Activated T-helper 17 cell treated with anti-CD3 and anti-CD28 coated beads, Interleukin-2, amount 50 U/mL, for 72 hours (primary cell): ENCODE measurements at places on chromosomes 2 and 18.

DNA sequence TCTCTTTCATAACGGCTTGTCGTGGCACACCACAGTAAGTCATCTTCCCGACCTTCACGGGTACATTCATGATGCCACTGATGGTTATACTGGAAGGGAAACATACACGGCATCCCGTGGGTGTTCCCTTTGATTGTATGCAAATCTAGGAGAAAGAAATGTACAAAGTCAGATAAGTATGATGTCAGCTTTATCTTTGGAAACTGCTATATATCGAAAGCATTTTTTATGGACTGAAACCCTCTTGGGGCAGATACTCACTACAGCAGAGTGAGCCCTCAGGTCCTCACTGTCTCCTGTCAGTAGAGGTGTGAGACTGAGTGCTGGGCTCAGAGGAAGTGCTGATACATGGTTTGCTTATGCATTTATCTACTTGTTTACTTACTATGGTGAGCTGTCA, 20.4 kb downstream of the PLA2R1 start:
- ATAC-seq: peak; percentile 97

- no peak for ATAC-seq
These were observed 62.2 kb downstream of the MYOM1 start for GRCh38 chr18:3157606-3158005.

DNA sequence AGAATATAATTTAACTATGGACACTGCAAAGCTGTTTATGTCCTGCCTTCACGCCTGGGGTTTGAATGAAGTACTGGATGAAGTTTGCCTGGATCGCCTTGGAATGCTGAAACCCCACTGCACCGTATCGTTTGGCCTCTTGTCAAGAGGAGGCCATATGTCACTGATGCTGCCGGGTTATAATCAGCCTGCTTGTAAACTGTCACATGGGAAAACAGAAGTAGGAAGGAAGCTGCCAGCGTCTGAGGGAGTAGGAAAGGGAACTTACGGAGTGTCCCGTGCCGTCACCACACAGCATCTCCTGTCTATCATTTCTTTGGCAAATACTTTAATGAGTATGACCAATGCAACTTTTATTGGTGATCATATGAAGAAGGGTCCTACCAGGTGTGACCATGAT, 105.8 kb downstream of the WDR7 start:
- no peak for ATAC-seq

DNA sequence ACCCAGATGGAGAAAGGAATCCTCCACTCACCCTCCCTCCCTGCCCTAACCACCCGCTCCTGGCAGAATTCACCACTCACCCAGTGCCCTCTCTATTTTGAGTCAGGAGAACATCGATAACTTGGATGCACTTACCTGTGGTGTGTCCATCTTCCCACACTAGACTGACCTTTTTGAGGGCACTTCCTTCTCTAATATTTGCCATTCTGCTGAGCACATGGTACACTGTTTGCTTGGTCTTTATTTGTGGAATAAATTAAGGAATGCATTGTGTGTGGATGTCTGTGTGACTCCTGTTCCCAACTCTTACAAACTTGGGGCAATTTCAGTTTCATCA, 133.7 kb downstream of the ACKR3 start:
- no peak for ATAC-seq

DNA sequence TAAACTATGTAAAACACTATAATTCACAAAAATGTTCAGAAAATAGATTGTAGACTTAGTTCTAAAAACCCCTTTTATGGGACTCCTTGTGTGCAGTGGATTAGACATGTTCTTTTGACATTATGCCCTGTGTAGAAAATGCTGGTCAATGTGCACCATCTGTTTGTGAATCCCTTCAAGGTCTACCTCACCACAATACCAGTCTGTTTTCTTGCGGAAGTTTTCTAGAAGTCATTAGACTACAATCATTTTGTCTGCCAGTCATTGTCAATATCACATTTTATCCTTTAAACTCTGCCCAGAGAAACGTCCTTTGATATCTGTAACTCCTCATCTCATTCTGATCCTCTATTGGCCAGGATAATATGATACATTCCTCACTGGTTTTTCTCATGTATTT, 7.8 kb downstream of the ITGA4 start:
- no peak for ATAC-seq

DNA sequence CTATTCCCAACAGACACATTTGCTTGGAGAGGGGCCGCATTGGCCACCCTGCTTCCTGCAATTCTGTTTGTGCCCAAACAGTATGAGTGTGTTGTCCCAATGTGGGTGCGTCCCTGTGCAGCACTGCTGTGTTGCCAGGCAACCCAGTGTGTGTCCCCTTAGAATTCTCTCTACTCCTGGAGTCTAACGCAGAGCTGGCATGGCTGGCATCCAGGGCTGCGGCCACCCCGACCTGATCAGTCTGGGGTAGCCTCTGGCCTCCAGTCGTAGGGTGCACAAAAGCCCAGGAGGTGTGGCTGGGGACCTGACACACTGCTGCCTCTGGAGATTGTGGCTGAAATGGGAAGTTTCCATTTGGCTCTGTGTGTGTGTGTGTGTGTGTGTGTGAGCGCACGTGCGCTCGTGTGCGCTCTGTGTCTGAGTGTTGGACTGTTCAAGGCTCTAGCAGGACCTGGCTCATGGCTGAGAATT, 48.0 kb downstream of the TEX44 start:
- no peak for ATAC-seq

- ATAC-seq: no peak
These were observed 298.5 kb downstream of the PIEZO2 start for GRCh38 chr18:10850840-10851239.

DNA sequence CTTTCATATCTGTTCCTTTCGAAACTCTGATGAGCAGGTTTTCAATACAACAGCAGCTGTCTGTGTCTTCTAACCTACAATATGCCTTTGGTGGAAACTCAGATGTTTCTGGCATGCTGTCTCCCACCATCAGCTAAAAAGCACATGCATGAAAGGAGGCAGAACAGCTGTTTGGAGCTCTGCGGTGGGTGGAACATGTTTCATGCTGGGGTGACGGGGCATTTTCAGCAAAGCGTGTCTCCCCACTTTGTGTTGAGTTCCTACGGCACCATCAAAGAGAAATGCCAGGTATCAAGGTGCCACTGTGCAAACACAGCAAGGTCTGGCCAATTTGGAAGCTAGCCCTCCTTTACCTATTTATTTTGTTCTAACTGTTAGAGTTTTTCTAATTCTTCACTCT, 290.1 kb downstream of the CLIP4 start:
- no peak for ATAC-seq

DNA sequence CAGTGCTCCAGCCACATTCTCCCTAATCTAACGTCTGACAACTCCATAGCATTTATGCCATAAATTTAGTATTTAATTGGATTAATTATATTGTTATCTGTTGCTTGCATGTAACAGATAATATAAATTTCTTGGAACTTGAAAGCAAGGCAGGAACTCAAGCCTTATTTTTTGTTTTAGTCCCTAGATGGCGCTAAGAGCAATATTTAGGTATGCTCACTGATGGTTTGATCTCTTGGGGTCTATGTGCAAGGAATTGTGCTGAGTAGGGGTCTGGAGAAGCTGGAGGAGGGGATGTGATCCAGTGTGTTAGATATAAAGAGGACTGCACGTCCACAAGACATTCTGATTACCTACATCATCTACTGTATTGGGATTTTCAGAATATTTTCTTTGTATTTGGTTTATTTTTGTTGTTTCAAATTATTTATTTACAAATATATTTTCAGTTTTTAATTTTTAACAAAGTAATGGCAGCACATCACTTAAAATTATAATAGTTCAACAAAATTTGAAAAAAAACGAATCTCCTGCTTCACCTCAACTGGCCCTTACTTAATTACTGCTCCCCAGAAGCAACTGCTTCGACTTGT, 32.8 kb downstream of the KATNAL2 start:
- no peak for ATAC-seq

DNA sequence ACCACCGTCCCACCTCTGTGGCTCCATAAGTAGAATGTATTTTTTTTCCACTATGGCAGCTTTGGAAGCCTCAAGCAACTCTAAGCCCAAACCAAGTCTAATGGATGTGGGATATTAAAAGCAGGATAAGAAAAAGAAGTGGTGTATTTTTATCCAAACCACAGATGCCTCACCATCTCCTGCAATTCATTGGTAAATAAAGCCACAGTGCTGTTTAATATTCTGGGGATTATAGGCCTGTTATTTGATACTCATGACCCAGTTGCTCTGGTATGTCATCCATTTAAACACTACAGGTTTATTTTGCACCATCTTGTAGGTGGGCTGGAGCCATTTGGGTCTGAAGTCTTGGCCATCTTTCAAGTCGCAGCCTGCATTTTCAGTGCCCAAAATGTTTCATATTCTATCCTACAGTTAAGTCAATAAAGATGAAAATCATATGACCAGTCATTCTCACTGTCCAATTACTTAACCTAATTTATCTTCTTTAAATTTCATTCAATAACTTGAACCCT, 279.5 kb upstream of the EPHA4 start:
- no peak for ATAC-seq

GRCh38 chr2:112493858-112494648, 12.1 kb downstream of the TTL start:
- no peak for ATAC-seq

GRCh38 chr2:188324067-188324466, 32.4 kb downstream of the GULP1 start:
- ATAC-seq: no peak

DNA sequence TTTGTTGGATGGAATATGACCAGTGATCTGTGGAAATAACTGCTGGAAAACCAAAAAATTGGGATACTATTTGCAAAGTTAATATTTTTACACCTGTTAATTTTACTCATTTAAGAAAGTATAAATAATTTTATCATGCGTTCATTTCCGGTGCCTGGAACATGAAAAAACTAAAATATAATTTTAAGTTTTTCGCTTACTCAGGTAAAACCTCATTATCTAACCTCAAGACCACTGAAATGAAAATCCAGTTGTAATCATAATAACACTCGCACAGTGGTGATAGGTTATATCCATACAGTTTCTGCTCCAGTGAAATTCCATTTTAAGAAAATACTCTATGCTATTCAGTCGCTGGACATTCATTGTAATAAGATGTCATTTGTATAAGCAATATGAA, 517.9 kb downstream of the DPP10 start:
- ATAC-seq: no peak

DNA sequence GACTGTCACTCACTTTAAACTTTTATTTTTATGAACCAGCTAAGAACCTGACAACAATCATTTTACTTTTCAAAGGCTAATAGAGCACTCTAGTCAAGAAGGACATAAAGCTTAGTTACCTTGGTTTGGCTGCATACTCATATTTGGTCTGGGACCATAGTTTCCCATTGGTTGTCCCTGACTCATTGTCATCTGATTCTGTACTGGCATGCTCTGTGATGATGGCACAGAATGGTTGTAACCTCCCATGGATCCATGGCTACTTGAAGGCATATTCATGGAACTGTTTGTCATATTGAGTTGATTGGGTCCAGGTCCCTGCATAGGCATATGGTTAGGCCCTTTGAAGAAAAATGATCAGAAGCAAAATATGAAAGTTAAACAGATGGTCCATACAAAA, 37.9 kb downstream of the SS18 start:
- peak; percentile 31 for ATAC-seq

- ATAC-seq: no peak
These were observed 141.4 kb upstream of the PIEZO2 start for GRCh38 chr18:11290786-11291185.

GRCh38 chr2:40016151-40016885, 237.3 kb upstream of the THUMPD2 start:
- ATAC-seq: no peak

DNA sequence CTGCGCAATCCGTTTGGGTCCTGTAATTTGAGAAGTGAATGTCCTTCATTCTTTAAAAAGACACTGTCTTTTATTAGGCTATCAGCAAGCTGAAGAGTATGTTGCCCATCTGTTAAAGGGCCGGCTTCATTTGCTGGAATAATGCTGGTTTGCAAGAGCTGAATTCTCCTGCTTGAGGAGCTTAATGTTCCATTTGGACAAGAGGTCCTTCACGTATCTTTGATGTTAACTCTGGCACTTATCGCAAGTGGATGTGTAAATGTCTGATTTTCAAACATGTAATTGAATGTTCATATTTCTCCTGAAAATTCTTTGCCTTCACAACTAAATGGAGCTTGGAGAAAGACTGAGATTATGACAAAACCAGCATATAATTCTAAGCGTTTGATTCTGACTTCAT, 280.8 kb upstream of the NRP2 start:
- no peak for ATAC-seq

DNA sequence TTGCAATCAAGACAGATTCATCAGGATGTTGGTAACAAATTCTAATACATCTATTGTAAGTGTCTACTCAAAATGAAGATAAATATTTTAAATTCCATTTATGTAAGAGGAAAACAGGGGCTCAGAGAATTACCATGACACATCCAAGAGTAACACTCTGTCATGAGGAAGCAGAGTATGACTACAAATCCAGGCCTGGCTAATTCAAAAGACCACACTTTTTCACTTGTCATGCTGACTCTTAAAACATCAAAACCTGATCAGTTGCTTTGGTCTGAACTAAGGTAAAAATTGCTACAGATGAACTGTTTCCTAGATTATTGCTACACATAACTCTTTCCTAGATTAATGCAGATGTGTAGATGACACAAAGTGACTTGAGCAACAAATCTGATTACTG, 880.6 kb downstream of the TSN start:
- ATAC-seq: no peak

DNA sequence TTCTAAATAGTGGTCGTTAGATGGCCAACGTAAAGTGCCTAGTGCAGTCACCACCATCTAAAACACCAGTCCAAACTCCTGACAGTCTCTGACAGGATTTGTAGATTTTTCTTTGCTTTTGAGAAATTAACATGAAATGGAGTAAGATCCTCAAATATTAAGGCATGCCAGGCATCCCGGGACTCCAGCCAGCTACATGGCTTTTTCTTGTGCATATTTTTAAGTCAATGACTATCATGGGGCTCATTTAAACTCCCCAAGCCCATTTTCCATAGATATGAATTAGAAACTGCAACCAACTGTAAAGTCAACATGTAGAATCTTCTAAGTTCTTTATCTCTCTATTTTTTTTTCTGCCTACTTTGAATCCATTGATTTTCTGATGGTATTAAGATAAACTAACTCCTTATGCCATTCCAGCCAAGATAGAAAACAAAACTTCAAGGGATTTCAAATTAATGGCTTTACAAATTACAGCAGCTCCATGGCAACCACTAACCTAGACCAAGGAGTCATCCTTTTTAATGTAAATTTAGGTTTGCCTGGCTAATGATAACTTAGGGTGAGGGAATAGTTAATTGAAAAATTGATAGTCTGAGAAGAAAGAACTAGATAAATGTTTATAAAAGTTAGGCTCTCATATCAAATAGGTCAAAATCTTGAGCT, 764.1 kb upstream of the NXPH2 start:
- no peak for ATAC-seq

GRCh38 chr2:1256632-1257324, 156.5 kb upstream of the TPO start:
- ATAC-seq: no peak
